Dermis microvascular lymphatic vessel endothelial cell (primary cell): ENCODE measurements at places on chromosomes 11 and 22.

DNA sequence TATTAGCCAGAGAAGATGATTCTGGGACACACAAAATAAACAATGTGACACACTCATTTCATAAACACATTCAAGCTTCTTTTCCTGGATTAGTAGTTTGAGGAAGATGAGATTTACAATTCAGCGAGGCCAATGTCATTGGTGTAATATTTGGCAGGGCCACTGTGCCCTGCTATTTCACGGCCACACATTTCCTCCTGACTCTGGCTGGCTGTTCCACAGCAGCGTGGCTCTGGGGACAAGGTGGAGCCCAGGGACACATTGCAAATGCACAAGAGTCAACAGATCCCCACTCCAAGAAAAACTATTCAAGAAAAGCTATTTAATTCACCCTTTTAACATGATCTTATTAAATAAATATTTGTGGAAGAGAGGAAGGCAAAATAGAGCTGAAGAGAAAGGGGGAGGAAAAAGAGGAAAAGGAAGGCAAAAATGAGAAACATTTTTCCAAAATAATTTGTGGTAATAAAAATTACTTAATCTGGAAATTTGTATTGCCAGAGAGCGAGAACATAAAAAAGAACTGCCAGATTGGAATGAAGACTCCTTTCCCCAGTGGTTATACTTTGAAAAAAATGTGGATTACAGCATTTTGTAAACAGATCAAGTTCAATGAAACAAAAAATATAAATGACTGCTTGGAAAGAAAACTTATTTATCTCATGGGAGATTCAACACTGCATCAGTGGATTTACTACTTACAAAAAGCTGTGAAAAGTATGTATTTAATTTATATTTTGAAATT lies 27.1 kb downstream of the NXPE2 start:
- no peak for DNase-seq

- no peak for DNase-seq
Measured at GRCh38 chr11:109867784-109868183, 225.4 kb upstream of the ZC3H12C start.

DNA sequence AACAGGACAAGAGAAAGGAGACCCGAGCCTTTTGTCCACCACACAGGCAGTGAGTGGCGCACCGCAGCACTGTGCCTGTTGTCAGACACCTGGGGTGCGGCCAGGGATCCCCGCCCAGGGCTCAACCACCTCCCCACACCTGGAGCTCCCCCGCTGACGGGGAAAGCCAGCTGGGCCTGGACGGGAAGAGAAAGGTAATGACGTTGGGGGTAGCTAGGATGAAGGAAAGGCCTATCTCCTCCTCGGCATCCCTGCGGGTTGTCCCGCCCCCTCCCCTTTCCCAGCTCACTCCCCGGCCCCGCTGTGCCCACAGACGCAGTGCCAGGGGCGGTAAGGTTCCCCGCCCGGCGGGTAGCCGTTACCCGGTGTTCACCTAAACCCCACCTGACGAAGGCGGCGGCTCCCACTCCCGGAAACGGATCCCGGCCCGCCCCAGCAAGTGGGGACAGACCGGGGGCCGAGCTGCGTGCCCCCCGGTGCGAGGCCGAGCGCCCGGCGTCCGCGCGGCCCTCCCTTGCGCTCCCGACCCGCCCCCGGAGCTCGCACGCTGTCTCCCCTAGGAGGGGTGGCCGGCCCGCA lies 495 bp downstream of the HYOU1 start:
- DNase-seq: peak; percentile 47

DNA sequence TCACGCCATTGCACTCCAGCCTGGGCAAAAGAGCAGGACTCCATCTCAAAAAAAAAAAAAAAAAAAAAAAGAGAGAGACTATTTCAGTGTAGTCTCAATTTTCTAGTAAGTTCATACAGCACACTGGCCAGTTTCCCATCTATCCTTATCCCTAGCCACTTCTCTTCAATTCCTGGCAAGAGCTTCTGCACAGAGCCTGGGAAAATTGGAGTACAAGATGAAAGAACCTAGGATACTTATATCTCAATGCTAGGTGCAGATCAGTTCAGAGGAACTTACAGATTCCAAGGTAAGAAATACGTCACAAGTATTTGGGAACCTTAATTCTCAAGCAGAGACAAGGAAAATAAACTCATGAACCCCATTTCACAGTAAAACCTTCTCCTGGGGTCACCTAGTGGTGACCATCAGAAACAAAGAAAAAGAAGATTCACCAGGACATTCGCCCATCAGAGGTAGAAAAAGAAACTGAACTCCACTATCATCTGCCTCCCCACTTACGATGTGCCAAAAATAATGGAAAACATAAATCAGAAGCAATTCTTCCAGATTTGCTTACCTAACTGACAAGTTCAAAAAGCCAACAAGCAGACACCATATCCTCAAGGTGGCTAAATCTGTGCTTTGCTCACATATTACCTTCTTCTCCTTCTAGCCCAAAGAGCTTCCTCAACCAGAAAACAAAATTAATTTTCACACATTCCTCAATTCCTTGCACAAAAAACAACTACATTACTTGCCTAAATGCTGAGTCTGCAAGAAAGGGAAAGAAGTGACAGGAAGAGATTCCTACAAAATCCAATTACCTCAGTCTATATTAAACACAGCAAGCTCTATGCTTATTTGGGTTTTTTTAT lies 4.9 kb downstream of the DENND5A start:
- no peak for DNase-seq

GRCh38 chr11:95544095-95544856 lies 245.3 kb downstream of the FAM76B start:
- no peak for DNase-seq

DNA sequence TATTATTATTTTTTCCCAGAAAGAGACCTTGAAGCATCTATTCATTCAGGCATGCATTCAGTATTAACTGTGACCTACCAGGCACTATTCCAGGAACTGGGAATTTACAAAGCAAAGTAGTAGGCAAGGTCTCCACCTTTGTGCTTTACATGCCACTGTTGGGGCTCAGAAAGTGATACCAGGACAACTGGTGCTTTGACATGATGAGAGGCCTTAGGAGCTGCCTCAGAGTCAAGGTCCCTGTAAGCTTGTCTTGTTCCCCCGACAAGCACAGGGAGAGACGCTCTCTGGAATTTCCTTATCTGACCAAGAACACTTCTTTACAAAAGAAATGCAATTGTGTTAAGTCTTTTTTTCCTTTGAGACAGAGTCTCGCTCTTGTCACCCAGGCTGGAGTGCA lies 2.3 kb upstream of the HMOX1 start:
- DNase-seq: no peak

- no peak for DNase-seq
Measured at GRCh38 chr22:22939588-22940368, 52.2 kb downstream of the IGLL5 start.

- DNase-seq: no peak
Measured at GRCh38 chr22:32803738-32804435, 2.4 kb downstream of the TIMP3 start.

DNA sequence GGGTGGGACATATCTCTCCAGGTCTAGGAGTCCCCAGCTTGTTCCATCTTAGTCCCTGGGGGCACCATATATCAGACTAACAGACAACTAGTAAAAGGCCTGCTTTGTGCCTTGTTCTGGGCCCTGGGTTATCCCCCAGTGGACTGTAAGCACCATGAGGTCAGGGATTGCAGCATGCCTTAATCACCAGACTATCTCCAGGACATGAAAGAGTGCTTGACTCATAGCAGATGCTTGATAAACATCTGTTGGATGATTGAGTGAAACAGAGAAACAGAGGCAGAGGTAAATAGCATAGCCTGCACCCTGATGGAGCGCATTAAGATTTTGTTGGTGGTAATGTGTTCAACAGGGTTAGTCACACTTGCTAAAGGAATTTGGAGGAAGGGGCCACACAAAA lies 94.1 kb downstream of the MICAL2 start:
- DNase-seq: no peak
